ENCODE measurements at places on chromosomes 7 and 10. TPM values are rescaled to one million over a fixed set of nuclear protein-coding genes. Genes with fewer than 3 reads are reported as not detected.
A peak's percentile ranks its signal among the peaks of the same experiment; 100 is the strongest.

DNA sequence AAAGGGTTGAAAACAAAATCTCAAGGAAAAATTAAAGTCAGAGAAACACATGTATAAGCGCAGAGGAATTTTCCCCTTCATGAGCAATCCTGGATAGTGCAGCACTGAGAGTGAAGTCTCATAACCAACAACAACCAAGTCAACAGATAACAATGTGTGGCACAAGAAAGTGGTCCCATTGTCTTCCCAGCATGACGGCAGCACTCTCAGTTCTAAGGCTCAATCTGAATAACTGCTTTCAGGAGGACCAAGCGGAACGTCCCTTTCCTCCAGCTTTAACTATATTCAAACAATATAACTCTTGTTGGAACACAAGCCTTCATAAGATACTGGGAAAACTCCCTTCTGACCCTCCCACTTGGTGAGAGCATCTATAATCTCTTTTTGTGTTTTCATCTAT is 137.9 kb downstream of the RAPGEF5 start:
- DNase-seq, result peak; percentile 85
- H3K36me3 ChIP-seq, result no peaks in the 10 kb centered on the region
- no peaks in the 10 kb centered on the region for H3K27me3 ChIP-seq
- H3K4me3 ChIP-seq, result peak overlapping the region; percentile 10

GRCh38 chr7:42476255-42476654 is 239.2 kb upstream of the GLI3 start:
- DNase-seq, result no peak
- H3K27ac ChIP-seq, result no peak overlapping the region
- H3K4me3 ChIP-seq, result no peak overlapping the region
- no peaks in the 10 kb centered on the region for H3K4me1 ChIP-seq
- H3K27me3 ChIP-seq, result no peaks in the 10 kb centered on the region
- no peaks in the 10 kb centered on the region for H3K36me3 ChIP-seq

DNA sequence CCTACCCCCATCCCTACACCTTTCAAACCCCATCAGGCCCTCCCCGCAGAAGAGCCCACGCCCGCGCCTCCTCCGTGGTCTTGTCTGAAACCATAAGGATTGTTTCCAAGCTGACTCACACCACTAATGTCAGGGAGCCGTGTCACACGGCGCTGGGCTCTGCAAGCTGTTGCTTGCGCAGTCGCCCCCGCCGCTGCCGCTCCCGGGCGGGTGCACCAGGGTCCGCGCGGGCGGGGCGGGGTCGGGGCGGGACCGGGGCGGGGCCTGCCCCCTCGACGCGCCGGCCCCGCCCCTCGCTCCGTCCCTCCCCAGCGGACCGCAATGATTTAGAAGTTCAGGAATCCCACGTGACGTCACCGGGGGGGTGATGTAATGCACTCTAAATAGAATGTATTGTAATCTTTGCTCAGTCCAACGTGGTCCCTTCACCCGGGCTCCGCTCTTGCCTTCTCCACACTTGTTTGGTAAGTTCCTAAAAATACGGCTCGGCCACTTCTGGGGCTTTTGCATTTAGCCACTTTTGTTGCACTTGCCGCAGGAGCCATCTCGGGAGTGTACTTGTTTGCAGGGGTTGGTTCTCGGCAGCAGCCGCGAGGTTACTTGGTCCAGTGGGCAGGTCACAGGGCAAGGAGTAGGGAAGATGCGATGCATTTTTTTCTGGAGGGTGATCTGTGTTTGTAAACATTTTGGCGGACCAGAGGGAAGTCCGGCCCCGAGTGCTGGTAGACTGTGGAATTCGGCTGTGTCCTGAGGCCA is 3.2 kb upstream of the CREB5 start:
- no peaks in the 10 kb centered on the region for H3K36me3 ChIP-seq
- peak; percentile 93 for DNase-seq
- peak overlapping the region; percentile 64 for H3K4me3 ChIP-seq
- H3K27me3 ChIP-seq, result no peaks in the 10 kb centered on the region

Gene LIPF
- 2.3 TPM for total RNA-seq

Gene GHRHR
- 3.6 TPM for total RNA-seq
